ENCODE measurements at places on chromosomes 13 and 19.

DNA sequence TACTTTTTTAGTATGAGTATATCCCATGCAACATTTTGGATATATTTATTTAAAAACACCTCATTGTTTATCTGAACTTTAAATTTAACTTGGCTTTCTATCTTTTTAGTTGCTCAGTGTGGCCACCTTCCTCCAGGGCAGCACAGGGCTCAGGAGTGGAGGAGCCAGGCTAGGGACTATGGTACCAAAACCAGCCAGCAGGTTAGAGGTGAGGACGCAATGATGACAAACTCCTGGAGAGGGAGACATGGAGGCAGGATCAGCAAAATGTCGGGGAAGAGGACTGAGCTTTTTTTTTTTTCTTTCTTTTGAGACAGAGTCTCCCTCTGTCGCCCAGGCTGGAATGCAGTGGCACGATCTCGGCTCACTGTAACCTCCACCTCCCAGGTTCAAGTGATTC is 29.6 kb upstream of the CALM3 start:
- DNase-seq, result no peak

DNA sequence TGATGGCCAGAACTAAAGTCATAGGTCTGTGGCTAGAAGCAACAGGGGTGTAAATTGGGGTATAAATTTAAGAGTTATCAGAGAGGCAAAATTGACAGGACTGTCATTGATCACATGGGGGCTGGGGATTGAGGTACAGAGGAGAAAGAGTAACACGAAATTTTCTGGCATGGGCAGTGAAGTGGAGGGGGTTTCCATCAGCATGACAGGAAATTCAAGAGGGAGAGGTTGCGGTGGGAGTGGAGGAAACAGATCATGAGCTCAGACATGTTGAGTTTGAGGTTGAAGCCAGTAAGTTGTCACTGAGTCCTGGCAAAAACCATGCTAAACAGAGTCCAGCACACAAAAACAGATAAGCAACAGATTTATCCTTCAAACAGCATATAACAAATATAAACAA is 192.1 kb upstream of the TSC22D1 start:
- DNase-seq, result no peak

DNA sequence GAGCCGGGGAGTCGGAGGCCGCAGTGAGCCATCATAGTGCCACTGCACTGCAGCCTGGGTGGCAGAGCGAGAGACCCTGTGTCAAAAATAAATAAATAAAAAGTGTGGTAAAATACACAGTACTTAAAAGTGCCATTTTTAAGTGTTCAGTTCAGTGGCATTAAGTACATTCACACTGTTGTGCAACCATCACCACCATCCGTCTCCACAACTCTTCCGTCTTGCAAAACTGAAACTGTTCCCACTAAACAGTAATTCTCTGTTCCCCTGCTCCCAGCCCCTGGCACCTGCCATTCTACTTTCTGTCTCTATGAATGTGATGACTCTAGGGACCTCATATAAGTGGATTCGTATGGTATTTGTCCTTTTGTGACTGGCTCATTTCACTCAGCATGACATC is 13.3 kb downstream of the SLC25A42 start:
- DNase-seq, result no peak

DNA sequence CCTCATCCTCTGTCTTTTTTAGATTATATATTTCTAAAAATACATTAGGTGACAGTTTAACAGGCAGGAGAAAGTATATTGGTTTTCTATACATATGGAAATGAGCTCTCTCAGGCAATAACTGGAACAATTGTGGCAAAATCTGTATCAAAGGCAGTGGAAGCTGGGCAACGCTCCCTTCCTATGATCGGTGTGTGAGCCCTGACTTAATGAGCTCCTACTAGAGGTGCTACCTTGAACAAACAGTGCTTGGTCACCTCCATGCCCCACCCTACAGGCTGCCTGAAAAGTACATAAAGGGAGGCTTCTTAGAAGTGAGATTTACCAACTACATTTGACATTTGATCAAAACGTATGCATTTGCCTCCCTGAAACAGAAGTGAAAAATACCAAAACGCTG is 185.3 kb downstream of the EFNB2 start:
- DNase-seq, result no peak

Data from occipital lobe (tissue), 3 donors.